ENCODE measurements at places on chromosomes 11 and 22. TPM values are rescaled to one million over a fixed set of nuclear protein-coding genes. Genes with fewer than 3 reads are reported as not detected.
A peak's percentile ranks its signal among the peaks of the same experiment; 100 is the strongest.

GRCh38 chr11:18193010-18193409 lies 20.4 kb downstream of the MRGPRX4 start:
- H3K4me1 ChIP-seq: no peaks in the 10 kb centered on the region
- DNase-seq: no peak
- no peak overlapping the region for H3K27ac ChIP-seq
- H3K4me3 ChIP-seq: no peak overlapping the region
- peaks cover 24% of the 10 kb centered on the region for H3K27me3 ChIP-seq

DNA sequence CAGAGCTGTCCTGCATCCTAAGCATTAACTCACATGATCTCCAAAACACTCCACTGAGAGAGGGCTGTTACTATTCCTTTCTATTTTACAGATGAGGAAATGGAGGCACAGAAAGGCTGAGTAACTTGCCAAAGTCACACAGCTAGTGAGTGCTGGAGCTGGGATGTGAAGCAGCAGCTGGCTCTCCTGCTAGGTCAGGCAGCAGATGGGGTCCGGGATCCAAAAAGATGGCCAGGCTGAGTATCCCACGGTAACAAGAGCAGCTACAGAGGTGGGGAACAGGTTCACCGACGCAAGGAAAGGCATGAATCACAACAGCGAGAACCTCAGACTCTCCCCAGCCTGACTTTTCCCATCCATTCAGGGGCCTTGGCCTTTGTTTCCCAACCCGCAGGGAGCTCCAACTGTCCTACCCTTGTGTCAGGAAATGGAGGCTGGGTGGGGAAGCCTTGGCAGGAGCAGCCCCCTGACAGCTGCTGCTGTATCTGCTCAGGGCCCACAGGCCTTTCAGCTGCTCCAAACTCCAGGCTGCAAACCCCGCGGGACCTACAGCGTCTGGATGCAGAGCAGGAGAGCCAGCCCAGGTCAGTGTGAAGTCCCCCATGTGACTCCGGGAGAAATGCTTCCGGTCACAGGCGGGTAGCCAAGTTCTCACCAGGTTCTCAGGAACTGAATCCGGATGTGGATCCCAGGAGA lies 29.5 kb downstream of the DKK3 start:
- H3K36me3 ChIP-seq: no peaks in the 10 kb centered on the region
- peaks cover 8% of the 10 kb centered on the region for H3K4me1 ChIP-seq
- no peaks in the 10 kb centered on the region for H3K27me3 ChIP-seq
- DNase-seq: no peak
- no peak overlapping the region for H3K4me3 ChIP-seq
- H3K27ac ChIP-seq: no peak overlapping the region

GRCh38 chr11:88357323-88358039 lies 19.9 kb upstream of the CTSC start:
- H3K27me3 ChIP-seq: no peaks in the 10 kb centered on the region
- H3K4me3 ChIP-seq: peak overlapping the region; percentile 29
- no peak for DNase-seq
- peaks cover 53% of the 10 kb centered on the region for H3K4me1 ChIP-seq
- H3K27ac ChIP-seq: peak overlapping the region; percentile 81

GRCh38 chr11:128747728-128748148 lies 53.9 kb downstream of the FLI1 start:
- peak overlapping the region; percentile 37 for H3K4me3 ChIP-seq
- H3K27me3 ChIP-seq: no peaks in the 10 kb centered on the region
- peak overlapping the region; percentile 18 for H3K27ac ChIP-seq
- peaks cover 55% of the 10 kb centered on the region for H3K36me3 ChIP-seq

- no peak overlapping the region for H3K27ac ChIP-seq
- H3K27me3 ChIP-seq: no peaks in the 10 kb centered on the region
- H3K4me3 ChIP-seq: no peak overlapping the region
- peaks cover 28% of the 10 kb centered on the region for H3K4me1 ChIP-seq
- DNase-seq: no peak
These were observed 20.9 kb upstream of the ARHGAP8 start for GRCh38 chr22:44731357-44731970.

- H3K4me1 ChIP-seq: peaks cover 32% of the 10 kb centered on the region
- H3K27ac ChIP-seq: no peak overlapping the region
- H3K27me3 ChIP-seq: no peaks in the 10 kb centered on the region
- H3K36me3 ChIP-seq: peaks cover 11% of the 10 kb centered on the region
- H3K4me3 ChIP-seq: no peak overlapping the region
- no peak for DNase-seq
These were observed 1.7 kb downstream of the TOM1 start for GRCh38 chr22:35301372-35301874.

DNA sequence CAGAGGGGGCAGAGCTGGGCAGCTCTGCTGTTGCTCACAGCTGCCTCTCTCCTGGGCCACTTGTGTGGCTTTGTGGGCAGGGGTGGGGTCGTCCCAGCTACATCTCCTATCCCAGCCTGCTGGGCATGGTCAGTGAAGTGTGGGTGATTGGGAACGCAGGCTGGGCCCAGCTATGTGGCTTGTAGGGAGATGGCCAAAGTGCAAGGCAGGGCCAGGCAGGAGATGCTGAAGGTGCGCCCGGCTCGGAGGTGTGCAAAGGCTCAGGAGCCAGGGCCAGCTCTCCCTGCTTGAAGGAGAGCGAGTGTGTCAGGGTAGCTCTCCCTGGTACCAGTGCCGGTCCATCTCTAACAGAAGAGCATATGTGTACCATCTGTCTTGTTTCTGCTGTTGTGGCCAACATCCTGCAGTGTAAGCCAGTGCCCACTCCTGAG lies 8.4 kb upstream of the RANBP1 start:
- no peak for DNase-seq
- H3K27ac ChIP-seq: peak overlapping the region; percentile 60
- no peaks in the 10 kb centered on the region for H3K27me3 ChIP-seq

DNA sequence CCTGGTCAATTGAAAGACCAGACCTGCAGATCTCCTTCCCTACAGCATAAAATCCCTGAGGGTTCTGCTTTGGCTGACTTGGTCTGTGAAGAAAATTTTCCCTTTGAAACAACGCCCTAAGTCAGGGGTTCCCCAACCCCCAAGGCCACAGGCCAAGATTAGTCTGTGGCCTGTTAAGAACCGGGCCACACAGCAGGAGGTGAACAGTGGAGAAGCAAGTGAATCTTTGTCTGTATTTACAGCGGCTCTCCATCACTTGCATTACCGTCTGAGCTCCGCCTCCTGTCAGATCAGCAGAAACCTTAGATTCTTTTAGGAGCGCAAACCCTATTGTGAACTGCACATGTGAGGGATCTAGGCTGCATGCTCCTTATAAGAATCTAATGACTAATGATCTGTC lies 38.2 kb downstream of the CCDC83 start:
- no peaks in the 10 kb centered on the region for H3K36me3 ChIP-seq
- H3K27ac ChIP-seq: no peak overlapping the region
- H3K4me3 ChIP-seq: no peak overlapping the region
- DNase-seq: no peak
- H3K27me3 ChIP-seq: peaks cover 2% of the 10 kb centered on the region

SPDYC gene
- not detected for total RNA-seq

AQP11 gene
- total RNA-seq: 0.39 TPM

RFPL3 gene
- not detected for total RNA-seq

ANGPTL5 gene
- not detected for total RNA-seq

MMP27 gene
- total RNA-seq: not detected

Data from activated CD8-positive, alpha-beta T cell treated with anti-CD3 and anti-CD28 coated beads, Interleukin-2, amount 10 ng/mL, durations not matched to agents 7 days and 5 days (primary cell).